ENCODE measurements at places on chromosomes 1 and 21.

DNA sequence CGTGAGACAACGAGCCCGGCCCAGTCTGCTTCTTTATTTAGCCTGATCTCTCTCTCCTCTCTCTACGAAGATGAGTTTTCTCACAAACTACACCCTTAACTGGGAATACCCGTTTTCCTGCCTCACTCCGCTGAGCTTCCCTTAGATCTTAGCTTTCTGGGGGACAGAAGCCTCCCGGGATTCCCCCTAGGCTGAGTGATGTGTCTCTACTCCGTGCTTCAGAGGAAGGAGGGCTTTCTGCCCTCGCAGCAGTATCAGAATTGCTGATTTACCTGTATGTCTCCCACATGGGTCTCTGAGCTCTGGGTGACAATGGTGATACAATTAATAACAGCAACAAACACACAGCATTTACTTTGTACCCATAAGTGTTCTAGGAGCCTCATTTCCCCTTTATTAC is 1.0 kb downstream of the ZBTB17 start:
- no peak for DNase-seq

DNA sequence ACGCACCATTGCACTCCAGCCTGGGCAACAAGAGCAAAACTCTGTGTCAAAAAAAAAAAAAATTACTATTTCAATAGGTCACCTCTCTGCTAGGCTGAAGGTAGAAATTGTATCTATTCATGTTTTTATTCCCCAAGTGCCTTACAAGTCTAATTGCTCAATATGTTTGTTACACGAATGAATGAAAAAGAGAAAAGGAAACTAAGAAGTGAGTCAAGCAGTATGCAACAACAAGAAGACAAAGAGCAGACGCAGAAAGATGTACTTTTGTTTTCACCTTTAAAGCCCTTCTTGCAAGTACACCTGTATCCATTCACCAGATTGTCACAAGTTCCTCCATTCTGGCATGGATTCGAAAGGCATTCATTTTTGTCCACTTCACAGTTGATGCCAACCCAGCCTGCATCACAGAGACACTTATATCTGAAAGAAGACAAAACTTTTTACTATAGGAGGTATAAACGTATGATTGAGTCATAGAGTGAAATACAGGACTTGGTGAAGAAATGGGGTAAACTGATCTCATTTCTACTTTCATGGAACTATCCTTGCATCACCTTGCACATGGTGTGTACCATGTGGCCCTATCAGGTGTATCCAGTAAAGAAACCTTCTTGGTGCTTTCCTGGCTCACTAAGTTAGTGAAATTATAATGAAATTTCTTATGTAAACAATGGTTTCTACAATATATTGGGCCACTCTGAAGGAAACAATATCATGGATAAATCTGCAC is 57.1 kb upstream of the ADAM30 start:
- DNase-seq, result no peak

GRCh38 chr1:51997974-51998382 is 7.5 kb upstream of the RAB3B start:
- DNase-seq, result no peak

- no peak for DNase-seq
These were observed 52.2 kb downstream of the SDC3 start for GRCh38 chr1:30856260-30856790.

- no peak for DNase-seq
These were observed 51.5 kb downstream of the DMRTA2 start for GRCh38 chr1:50371749-50372148.

DNA sequence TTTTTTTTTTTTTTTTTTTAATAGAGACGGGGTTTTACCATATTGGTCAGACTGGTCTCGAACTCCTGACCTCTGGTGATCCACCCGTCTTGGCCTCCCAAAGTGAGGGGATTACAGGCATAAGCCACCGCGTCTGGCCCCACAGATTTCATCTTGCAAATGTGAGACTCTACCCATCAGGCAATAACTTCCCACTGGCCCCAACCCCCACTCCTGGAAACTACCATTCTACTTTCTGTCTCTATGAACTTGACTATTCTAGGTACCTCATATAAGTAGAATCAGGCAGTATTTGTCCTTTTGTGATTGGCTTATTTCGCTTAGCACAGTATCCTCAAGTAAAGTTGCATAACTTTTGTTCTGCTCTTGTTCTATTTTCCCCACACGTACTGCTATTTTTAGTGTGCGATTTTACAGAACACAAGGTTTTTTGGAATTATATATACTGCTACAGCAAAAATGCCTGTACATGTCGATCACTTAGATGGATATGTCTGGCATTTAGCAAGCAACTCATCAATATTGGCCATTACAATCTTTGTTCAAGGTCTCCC is 40.2 kb downstream of the ECE1 start:
- no peak for DNase-seq

DNA sequence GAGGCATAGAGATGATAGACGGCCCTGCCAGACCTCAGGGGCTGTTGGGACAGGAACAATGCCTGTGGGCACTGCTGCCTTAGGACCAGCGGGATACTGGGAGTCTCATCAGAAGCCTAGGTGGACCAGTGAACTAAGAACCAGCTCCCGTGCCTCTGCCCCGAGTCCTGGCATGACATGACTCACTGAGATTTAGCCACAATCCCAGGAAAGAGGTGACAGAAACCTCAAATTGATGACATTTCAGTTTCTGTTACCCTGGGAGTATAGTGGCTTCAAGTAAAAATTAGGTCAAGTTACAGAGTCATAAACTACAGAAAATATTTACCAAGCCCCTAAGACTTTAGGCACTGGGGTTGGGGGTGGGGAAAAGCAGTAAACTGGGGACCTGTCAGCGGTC is 74.6 kb upstream of the GADD45A start:
- DNase-seq, result no peak

GRCh38 chr1:21704145-21704544 is 35.0 kb upstream of the RAP1GAP start:
- DNase-seq, result no peak

- DNase-seq, result no peak
These were observed 4.6 kb upstream of the RAB4A start for GRCh38 chr1:229266274-229266673.

- DNase-seq, result no peak
These were observed 29.9 kb upstream of the POFUT2 start for GRCh38 chr21:45317398-45318145.

DNA sequence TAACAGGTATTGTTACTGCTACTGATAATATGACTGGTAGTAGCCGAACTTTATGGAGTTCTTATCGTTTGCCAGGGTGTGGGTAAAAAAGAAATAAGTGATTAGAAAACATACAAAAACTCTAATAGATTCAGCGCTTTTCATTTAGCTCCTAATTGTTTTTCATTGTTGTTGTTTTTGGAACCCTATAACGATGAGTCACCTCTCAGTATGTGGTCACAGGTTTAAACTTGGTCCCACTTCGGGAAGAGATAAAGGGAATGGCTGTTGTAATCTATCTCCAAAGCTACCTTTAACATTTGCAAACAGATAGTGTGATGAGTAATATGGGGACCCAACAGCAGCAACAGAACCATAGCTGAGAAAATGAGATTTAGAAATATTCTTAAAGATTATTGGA is 62.7 kb upstream of the BCL10 start:
- DNase-seq, result no peak

- DNase-seq, result no peak
These were observed 998 bp upstream of the SPAG17 start for GRCh38 chr1:118186026-118186425.

DNA sequence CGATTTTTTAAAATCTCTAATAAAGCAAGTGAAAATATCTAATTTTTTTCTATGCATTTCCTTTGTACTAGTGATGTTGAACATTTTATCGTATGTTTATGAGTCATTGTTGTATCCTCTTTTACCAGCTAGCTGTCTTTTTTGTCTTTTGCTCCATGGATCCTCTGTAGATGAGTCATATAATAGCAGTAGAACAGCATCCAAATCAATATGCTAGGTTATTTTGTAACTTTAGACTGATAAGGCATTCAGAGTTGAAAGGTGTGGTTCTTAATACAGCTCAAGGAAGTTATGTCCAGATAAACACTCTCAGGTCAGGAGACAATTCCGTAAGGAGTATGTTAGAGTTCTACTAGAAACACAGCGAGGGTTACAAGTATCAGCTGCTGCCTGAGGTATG is 31.9 kb downstream of the MAP10 start:
- DNase-seq, result no peak

GRCh38 chr1:75764057-75764655 is 21.9 kb upstream of the RABGGTB start:
- DNase-seq, result no peak

GRCh38 chr1:14782741-14783591 is 184.5 kb downstream of the KAZN start:
- no peak for DNase-seq

GRCh38 chr21:37855271-37855646 is 61.0 kb downstream of the KCNJ6 start:
- DNase-seq, result no peak

DNA sequence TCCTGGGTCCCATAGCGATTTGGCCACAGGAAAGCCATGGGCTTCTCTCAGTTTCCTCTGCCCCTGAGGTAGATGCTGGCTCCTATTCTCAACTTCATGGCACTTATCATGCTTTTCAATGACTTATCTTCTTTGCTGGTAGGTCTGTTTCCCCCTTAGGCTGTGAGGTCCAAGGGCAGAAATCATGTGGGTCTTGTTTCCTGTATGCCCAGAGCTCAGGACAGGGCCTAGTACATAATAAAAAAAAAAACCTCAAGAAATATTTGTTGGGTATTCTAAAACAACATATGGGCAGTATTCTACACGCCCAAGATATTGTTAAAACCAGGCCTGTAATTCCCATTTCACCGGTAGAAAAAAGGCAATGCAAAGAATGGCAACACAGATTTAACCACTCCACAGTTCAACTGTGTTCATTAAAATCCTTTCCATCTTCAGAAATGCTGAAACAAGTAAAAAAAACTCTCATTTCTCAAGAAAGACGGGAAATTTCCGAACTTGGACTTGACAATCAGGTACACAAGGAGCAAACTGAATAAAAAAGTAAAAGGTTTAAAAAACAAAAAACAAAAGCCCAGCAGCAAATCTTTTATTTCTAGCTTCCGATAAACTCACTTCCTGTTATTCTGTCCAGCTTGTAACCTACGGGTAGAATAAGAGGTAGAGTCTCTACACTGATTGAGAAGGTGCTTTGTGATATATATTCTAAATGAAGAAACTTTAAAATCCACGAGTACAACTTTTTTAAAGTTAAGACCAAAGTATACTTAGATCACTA is 6.3 kb upstream of the TDRD10 start:
- no peak for DNase-seq

GRCh38 chr1:164092603-164093353 is 466.2 kb upstream of the PBX1 start:
- no peak for DNase-seq

DNA sequence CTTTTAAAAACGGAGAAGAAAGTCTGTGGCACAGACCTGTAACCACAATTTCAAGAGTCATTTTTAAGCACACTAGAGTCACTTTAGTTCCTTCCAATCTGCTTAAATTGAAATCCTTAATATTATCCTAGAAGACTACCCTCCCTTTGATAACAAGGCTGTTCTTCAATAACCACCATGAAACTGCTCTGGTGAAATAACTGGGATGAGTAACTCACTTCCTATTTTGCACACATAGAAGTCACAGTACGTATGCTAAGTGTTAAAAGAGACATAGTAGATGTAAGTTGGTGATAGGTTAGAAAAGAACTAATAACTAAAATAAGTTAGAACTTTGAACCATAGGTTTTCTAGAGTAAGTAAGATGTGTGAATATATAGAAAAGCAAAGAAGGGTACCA is 107.8 kb downstream of the NME7 start:
- DNase-seq, result no peak

- no peak for DNase-seq
These were observed 103.3 kb downstream of the C1orf94 start for GRCh38 chr1:34279971-34280370.

- no peak for DNase-seq
These were observed 38.7 kb downstream of the DHX9 start for GRCh38 chr1:182877842-182878241.

DNA sequence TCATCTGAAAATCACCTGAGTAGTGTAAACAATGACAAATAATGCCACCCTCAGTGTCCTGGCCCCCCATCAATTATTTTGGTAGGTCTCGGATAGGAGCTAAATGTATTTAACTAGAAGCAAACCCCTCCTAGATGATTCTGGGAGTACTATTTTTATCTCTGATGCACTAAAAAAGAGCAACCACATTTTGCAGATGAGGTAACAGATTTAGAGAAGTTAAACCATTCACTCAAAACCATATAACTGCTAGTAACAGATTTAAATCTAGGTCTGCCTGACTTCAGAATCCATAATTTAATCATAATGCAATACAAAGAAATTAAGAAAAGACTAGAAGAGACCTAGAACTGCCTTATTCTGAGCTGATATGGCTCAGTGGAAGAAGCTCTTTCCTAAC is 17.3 kb upstream of the PTCH2 start:
- no peak for DNase-seq

GRCh38 chr1:5745800-5746610 is 246.2 kb downstream of the NPHP4 start:
- peak; percentile 5 for DNase-seq

GRCh38 chr1:172976222-172977041 is 74.3 kb downstream of the TNFSF18 start:
- no peak for DNase-seq

- DNase-seq, result no peak
These were observed 12.5 kb downstream of the TP73 start for GRCh38 chr1:3664700-3665375.

DNA sequence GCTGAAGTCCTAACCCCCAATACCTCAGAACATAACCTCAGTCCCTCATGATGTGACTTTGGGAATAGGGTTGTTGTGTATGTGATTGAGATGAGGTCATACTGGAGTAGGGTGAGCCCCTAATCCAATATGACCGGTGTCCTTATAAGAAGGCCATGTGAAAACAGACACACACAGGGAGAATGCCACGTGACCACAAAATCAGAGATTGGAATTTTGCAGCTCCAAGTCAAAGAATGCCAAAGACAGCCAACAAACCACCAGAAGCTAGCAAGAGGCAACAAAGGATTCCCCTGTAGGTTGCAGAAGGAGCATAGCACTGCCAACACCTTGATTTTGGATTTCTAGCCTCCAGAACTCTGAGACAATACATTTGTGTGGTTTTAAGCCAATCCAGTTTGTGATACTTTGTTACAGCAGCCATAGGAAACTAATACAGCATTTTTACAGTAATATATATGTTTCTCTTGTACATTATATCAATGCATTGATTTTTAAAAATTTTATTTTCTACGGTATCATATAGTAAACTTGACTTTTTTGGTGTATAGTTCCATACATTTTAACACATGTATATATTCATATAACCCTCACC is 5.4 kb downstream of the ZSWIM5 start:
- DNase-seq, result no peak

DNA sequence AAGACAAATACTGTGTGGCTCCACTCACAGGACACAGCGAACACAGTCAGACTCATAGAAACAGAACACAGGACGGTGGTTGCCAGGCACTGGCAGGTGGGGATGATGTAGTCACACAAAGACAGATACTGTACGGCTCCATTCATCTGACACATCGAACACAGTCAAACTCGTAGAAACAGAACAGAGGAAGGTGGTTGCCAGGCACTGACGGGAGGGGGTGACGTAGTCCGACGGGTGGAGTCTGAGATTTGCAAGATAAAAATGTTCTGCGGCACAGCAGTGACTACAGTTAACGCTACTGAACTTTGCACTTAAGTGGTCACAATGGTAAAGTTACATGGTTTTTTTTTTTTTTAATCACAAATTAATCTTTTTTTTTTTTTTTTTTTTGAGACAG is 18.7 kb downstream of the C21orf58 start:
- no peak for DNase-seq
